ENCODE measurements at places on chromosomes 2 and 18.

GRCh38 chr18:60981682-60982328, 351.4 kb upstream of the CDH20 start:
- no peak for DNase-seq

DNA sequence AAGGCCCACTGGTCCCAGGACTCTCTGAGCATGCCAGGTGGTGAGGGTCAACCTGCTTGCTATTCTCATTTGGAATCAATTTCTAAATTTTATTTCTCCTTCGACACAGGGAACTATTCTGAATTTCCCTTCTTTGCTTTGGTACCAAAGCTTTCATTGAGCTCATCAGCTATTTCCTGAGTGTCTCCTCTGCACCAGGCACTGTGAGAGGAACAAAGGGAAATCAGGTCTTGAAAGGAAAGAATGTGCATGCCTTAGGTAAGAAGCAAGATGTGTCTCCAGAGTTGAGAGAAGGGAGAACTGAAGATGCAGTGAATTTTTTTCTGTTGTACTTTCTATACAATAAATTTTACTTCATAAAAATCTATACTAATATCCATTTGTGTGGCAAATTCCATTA, 17.9 kb downstream of the SPATS2L start:
- DNase-seq = no peak

GRCh38 chr2:138087751-138088593, 123.7 kb downstream of the HNMT start:
- no peak for DNase-seq

DNA sequence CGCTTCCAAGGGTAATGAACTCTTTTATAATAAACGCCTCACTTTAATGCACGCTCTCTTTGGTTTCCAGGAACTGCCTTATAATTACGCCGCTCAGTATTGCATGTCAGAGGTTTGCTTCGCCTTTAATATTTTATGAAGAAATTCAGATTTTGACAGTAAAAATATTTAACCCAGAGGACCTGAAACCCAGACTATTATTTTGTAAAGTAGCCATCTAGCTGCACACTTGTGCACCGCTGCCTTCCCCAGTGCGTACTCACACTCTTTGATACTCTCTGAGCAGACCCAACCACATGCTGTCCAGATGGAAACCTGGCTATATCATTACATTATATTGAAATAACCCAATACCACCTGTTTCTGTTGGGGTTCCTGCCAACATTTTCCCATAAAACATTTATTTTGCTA, 270.1 kb downstream of the C1D start:
- no peak for DNase-seq

- no peak for DNase-seq
These were observed 405 bp downstream of the PPP3R1 start for GRCh38 chr2:68251855-68252399.

DNA sequence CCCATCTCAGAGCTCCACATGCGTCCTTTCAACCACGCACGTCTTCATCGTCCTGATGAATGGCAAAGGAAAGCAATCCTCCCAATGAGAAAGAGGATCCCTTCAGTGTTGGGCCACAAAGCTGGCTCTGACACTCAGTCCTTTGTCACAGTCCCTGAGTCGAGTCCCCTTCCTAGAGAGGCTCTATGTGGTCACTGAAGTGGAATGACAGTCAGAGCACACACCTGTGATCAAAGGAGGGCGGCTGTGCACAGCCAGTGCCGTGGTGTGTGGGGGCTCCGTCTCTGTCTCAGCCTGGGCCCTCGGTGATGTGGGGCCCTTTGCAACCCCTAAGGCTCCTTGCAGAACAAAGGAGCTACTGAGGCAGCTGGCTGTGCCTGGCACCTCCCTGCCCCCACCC, 157.3 kb upstream of the APCDD1 start:
- no peak for DNase-seq

DNA sequence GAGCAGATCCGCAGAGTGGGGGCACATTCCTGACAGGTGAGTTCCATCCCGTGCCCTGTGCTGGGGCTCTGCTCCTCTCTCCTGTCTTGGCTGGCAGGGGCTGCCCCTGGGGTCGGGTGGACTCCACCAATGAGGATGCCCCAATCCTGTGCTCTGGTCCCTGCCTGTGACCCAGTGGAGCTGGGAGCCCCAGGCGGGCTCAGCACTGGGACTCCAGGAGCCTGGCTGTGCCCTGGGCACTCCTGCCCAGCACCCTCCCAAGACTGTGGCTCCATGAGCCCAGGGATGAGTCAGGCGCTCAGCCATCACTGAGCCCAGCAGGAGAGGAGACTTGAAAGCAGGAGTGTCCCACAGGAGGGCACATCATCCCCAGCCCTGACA, 53.9 kb downstream of the MBP start:
- no peak for DNase-seq

GRCh38 chr2:2260696-2261268, 70.3 kb downstream of the MYT1L start:
- no peak for DNase-seq

DNA sequence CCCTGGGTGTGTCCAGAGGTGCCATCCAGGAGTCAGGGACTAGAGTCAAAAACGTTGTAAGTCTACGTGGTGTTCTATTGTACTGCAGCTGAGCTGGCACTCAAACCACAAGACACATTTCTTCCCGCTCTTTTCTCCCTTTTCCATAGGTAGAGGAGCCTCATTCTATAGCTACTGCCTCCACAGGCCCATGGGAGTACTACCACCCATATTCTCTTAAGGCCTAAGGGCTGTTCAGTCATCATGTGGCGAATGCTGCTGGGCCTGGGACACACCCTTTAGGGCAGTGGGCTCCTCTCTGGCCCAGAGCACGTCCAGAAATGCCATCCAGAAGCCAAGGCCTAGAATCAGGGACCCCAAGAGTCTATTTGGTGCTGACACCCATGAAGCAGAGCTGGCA, 1271.7 kb downstream of the CNTNAP5 start:
- DNase-seq = no peak

DNA sequence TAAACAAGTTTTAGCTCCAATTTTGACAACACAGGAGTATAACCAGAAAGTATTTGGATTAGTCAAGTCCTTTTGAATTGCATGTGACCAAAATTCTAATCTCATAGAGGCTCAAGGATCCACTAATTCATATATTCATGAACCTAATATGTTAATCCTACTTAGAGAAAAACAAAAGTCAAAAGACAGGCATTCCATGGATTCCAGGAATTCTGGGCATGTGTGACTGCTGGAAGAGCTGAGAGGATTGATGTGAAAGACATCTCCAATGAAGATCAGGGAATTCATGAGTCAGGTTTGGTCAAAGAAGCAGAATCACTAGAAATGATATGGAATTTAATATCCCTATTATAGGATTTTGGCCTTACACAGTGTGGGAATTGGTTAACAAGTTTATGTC, 1494.6 kb upstream of the DDX18 start:
- DNase-seq = no peak

DNA sequence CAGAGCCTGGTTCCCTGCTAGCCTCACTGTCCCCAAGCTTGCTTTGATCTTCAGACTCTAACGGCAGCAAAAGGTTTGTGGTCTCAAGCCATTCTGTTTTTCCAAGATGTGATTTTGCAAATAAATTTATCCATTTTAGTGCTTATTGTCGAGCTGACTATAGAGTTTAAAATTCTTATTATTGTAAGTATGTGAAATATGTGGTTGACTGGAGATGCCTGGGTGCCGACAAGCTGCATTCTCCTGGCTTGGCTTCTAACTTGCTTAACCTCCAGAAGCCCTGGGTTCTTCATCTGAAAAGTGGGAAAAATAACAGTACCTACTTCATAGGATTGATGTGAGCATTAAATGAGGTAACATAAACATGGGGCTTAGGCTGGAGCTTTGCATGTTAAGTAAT, 9.9 kb upstream of the EDAR start:
- no peak for DNase-seq

DNA sequence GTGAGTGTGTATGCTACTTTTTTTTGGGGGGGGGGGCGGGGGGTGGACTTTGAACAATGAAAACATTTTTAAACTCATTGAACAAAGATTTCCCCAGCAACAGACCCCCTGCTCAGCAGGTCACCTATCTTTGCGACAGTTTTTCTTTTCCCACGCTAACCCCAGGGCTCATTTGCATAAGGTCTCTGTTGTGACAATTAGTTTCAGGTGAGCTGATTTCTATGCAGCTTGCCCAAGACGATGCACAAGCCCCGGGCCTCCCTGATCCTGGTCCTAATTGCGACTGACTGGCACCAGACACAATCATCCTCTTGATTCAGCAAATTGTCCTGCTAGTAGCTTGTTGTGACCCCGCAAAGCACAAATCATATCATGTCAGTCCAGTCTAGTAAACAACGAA, 40.3 kb downstream of the ZEB2 start:
- no peak for DNase-seq

DNA sequence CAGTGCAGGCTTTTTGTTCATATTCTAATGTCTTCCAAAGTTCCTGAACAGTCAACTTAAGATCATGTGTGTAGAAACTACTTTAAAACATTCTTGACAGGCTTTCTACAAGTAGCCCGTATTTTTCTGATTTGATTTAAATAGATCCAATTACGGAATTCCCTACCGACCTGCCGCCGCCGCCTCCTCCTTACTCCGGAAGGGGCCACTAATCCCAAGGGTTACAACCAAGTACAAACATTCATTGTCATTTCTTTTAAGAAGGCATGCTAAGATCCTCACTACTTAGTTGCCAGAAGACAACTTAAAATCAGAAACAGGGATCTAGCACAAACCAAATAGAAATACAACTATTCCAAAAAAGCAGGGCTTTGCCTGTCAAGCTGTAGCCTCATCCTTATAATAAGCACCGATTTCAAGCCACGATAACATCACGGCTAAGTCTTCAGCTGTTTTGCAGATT, 784 bp downstream of the WDR33 start:
- DNase-seq = peak; percentile 28

- DNase-seq = no peak
These were observed 79.5 kb upstream of the KLF7 start for GRCh38 chr2:207244971-207245925.

GRCh38 chr2:81901017-81901416, 1596.5 kb upstream of the LRRTM1 start:
- peak; percentile 3 for DNase-seq

DNA sequence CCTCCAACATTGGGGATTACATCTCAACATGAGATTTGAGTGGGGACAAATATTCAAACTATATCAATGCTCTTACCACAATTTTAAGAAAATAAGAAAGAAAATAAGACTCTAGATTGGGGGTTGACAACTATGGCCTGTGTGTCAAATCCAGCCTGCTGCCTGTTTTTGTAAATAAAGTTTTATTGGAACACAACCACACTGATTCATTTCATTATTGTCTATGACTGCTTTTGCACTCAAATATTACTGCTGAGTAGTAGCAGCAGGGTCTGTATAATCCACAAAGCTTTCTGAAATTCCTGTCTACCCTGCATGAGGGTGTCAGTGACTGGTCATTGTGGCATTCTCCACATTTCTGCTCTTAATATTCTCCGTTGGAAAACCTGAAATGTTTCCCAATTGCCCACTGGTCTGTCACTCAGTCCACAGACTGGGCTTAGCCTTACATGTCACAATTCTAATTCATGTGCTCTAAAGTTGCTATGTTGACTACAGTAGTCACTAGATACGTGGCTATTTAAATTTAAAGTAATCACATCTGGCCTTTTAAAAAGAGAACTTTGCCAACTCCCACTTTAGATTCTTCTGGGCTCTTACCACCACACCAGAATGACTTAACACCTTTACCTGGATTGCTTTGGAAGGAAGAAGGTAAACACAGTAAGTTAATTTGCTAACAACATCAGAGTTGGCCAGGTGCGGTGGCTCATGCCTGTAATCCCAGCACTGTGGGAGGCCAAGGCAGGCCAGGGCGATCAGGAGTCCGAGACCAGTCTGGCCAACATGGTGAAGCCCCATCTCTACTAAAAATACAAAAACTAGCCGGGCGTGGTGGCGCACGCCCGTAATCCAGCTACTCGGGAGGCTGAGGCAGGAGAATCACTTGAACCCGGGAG, 86.9 kb downstream of the CLHC1 start:
- no peak for DNase-seq

GRCh38 chr2:239609162-239609561, 208.3 kb upstream of the HDAC4 start:
- DNase-seq = no peak

- DNase-seq = no peak
These were observed 24.5 kb downstream of the MAPRE3 start for GRCh38 chr2:26994983-26995382.

DNA sequence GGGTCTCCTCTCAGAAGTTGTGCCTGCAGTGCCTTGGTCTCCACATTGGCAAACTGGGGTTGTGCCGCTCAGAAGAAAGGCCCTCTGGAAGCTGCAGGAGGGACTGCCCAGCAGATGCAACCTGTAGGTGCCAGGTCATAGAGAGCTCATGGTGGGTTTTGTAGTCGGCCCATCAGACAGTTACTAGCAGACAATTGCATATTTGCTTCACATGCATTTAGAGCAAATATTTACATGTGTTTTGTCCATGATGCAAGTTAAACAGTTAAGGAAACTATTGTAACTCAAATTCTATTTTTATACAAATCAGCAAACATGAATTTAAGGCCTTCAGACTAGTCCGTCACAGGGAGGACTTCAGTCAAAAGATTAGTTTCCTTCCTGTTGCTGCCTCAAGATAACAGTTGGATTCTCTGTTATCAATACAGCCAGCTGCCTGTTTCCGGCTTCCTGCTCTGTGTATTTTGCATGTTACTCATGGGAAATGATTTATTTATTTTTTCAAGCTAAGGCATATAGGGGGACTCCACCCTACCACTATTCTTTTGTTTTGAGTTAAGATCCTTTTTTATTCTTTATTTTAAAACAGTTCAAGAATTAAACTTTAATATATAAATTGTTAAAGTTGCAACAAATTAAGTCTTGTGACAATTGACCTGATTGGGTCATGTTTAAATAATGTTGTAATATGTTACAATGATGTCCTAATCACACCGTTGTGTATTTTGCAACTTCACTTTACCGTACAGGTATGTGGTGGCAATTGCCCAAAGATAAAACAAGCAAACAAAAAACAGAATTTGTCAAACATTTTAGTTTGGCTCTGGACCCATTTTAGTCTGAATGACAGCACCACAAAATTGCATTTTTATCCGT, 133.5 kb downstream of the SPTBN1 start:
- DNase-seq = peak; percentile 69

DNA sequence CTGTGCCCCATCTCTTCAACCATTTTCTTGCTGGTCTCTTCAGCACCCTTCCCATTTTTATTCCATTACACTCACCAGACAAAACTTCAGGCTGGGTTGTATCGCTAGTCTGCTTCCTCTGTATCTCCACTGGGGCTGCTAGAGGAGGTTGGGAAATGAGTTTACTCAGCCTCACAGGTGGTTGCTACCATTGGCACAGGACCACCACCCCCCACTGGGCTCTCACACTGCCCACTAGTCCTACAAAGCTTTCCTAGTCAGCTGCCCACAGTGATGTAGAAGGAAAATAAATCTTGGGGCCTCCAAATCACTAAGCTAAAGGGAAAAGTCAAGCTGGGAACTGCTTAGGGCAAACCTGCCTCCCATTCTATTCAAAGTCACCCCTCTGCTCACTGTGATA, 12.3 kb upstream of the IL1B start:
- DNase-seq = no peak

- DNase-seq = no peak
These were observed 157.2 kb downstream of the NCKAP5 start for GRCh38 chr2:133411101-133411500.

GRCh38 chr2:163665817-163666216, 70.0 kb downstream of the FIGN start:
- DNase-seq = peak; percentile 66

Data from cardiac fibroblast (primary cell).